ENCODE measurements at places on chromosomes 4 and X. TPM values are rescaled to one million over a fixed set of nuclear protein-coding genes. Genes with fewer than 3 reads are reported as not detected.
A peak's percentile ranks its signal among the peaks of the same experiment; 100 is the strongest.

DNA sequence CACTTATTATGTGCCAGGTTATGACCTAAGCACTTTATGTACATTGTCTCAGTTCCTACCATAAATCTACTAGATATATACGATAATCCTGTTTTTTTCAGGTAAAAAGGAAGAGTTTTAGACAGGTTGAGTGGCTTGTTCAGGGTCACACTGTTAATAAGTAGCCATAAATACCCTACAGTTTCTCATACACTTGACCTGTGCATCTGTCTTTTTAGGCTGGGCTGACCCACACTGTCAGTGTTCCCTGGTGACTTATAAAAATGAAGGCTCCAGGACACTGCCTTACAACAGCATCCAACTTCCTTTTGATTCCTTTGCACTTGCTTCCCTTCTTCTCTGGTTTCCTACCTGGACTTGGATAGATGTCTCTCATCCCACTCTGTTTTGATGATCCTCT, 78.2 kb upstream of the PAQR3 start:
- no peak for DNase-seq

DNA sequence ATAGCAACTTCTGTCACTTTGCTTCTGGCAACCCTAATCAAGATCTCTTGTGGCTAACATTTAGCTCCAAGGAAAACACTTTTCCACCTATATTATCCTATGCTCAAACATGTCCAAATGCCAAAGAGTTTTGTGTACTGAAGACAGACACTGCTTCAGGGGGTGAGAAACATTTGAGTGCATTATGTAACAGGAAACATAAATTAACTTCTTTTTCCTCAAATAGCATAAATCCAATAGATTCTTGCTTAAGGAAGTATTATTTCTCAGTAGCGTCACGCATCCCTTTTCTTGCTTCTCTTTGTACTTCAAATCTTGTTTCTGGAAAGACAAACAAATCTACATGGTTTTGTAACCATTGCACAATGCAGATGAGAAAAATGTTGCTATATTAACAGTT, 839.1 kb downstream of the GLUD2 start:
- no peak for DNase-seq

GRCh38 chr4:5036239-5036638, 15.0 kb upstream of the STK32B start:
- DNase-seq = peak; percentile 47

DNA sequence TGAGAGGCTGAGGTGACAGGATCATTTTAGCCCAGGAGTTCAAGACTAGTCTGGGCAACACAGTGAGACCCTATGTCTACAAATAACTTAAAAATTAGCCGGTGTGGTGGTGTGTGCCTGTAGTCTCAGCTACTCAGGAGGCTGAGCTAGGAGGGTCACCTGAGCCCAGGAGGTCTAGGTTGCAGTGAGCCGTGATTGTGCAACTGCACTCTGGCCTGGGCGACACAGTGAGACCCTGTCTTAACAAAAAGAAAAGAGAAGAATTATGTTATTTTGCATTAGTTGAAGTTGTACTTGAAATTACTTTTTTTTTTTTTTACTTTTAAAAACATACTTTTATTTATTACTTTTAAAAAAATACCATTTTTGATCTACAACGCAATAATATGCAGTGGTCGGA, 21.8 kb upstream of the TADA2B start:
- DNase-seq = no peak

The SPANXA2 gene
- 75.6 TPM for total RNA-seq

- peak; percentile 22 for DNase-seq
Observed at GRCh38 chr4:149784018-149784417, 31.6 kb downstream of the IQCM start.

GRCh38 chr4:168978001-168978700, 31.9 kb downstream of the CBR4 start:
- peak; percentile 23 for DNase-seq

DNA sequence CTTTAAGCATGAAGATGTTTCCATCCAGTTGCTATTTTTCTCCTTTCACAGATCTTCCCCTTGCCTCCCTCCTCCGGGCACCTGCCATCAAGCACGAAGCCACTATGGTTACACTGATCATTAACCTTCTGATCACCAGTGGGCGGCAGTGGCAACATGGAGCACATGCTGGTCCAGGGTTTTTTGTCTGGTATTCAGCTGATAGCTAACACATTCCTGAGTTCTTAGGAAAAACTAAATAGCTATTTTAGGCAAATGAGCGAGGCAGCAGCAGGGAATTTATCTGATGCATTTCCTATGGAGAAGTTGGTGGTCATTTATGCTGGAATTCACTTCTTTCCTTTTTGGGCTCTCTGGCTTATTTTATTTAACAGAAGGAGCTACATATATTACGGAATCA, 22.9 kb downstream of the SHISA3 start:
- no peak for DNase-seq

The RPA4 gene
- not detected for total RNA-seq

- no peak for DNase-seq
Observed at GRCh38 chrX:153981231-153981630, 8.7 kb downstream of the TMEM187 start.

The TRAM1L1 gene
- 3.5 TPM for total RNA-seq

DNA sequence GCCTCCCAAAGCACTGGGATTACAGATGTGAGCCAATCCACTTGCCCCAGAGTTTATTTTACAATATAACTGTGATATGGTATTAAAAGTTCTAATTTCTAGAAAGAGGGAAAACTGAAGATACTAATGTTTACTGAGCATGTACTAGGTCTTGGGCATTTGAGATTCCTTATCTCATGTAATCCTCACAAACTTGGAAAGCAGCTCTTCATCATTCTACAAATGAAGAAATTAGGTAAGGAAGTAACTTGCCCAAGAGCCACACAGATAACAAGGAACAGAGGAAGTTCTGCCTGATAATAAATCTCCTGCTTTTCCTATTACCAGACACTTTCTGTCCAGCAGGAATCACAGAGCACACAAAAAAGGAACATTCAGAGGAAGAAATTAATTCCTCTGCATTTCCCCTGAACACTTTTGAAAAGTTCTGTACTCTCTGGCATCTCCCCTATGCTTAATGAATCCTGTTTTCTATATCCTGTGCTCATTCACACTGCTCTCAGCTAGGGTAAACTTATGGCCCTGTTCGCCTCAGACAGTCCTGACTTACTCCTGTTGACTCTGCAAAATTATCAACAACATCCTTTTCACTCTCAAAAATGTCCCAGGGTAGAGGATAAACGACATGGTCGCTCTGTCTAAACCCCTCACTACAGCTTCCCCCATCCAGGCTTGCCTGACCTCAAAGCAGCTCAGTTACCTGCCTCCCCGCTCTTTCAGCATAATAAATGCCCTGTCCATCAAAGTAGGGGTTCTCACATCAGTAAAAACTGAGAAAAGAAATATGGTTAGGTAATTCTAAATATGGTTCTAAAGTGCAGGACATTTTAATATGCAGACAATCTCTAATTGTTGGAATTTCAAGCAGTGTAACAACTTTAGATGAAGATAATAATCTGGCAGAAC, 13.6 kb downstream of the SH3RF1 start:
- no peak for DNase-seq

DNA sequence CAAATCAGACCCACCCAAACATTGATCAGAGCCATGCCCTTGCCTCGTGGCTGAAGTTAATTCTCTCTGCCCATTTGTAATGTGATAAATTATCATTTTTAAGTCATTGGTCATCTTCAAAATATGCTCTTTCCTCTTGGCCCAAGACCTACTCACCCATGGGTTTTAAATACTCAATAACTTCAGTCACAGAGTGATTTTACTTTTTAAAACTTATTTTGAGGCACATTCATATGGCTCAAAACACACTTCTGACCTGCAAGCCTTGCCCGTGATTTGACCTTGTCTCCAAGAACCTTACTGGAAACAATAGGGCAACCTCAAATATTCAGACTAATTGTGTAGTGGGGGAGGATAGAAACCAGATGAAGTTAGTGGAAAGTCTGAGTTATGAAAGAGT, 176.2 kb upstream of the LNX1 start:
- peak; percentile 58 for DNase-seq

DNA sequence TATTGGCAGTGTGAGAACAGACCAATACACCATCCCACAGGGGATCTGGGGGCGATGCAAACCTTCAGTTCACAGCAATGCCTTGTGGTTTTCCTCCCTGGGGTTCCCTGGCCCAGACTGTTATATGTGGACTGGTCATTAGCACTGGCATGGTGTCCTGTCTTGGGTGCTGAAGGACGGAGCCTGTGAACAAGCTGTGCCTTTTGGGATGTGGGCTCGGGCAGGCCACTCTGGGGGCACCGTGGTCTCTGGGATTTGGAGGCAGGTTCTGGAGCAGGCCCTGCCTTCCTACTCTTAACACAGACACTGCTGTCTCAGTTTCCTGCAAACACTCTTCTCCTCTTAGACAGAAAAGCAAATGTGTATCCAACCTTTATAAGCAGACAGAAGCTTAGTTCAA, 93.0 kb upstream of the ADRA2C start:
- no peak for DNase-seq

GRCh38 chr4:159764343-159764952, 661.6 kb downstream of the RAPGEF2 start:
- DNase-seq = peak; percentile 61

The GRSF1 gene
- total RNA-seq = 94.3 TPM

The TMEM150C gene
- 0.49 TPM for total RNA-seq

GRCh38 chr4:149634368-149634767, 181.3 kb downstream of the IQCM start:
- DNase-seq = no peak

- DNase-seq = peak; percentile 11
Observed at GRCh38 chr4:85672116-85672515, 197.2 kb downstream of the ARHGAP24 start.

DNA sequence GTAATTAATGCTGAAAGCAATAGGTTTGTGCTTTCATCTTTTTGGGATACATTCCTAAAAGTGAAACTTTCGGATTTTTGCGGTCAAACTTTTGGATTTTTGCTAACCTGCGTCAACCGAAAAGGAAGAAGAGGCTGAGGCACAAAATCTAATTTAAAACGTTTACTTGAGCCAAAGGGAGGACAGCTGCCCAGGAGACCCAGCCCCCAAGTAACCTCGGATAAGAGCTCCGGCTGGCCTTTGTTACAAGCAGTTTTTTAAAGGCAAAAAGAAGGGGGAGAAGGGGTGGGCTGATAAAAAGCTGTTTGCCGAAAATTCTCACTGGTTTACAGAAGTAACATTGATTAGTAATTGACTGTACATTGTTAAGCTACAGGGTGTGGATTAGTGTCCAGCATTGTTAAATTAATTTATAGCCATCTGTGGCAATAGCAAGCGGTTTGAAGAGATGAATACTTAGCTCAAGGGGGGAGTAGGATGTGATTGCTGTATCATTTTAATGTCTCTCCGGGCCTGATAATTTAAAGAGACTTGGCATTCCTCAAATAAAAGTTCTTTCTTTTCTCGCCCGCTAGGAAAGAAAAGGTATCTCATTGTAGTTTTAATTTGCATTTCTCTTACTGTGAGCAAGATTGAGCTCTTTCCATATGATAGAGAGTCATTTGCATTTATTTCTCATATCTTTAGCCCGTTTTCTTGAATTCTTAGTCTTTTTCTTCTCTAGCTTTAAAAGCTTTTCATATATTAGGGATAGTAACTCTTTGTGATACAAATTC, 59.1 kb upstream of the USP9X start:
- DNase-seq = peak; percentile 63

The HHIP gene
- 0.96 TPM for total RNA-seq

DNA sequence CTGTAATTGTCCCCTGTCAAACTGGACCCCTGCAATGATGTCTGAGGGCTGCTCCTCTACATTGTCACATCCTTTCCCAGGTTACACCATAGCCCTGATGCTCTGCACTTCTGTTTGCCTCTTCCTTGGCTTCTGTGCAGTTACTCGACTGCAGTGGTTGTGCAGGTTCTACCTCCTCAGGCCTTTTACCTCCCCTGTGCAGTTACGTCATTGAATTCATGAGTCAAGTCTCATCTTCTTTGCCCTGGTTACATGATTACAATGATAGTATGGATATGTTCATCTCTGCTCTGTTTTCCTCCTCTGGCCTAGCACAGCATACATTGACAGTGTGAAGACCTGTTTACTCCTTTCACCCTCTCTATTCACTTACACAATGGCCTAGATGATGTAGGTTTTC, 83.2 kb downstream of the FAM47B start:
- no peak for DNase-seq

DNA sequence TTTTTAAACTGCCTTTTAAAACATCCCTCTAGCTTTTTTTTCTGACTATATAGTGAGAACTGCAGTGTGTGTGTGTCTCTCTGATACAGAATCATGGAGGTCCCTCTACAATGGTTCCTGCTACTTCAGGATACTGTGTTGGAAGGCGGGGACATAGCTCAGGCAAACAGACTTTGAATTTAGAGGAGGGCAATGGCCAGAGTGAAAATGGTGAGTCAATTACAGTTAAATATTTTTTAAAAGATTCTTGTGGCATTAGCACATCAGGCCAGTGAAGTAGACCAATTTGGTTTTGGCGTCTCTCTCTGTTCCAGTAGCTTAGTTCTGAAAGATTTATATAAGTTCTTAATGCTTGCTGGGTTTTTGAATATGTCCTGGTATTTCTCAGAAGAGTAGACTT, 47.1 kb downstream of the ALG13 start:
- DNase-seq = no peak

- DNase-seq = peak; percentile 21
Observed at GRCh38 chrX:43973249-43974099, at the start of gene NDP. NDP (minus strand) TSS chrX:43973390; CDS start chrX:43958645, 14,745 bp downstream.

- no peak for DNase-seq
Observed at GRCh38 chr4:81826335-81826734, 354.6 kb upstream of the RASGEF1B start.

The PCYT1B gene
- 0.84 TPM for total RNA-seq

The FAM3A gene
- 16.5 TPM for total RNA-seq

- DNase-seq = no peak
Observed at GRCh38 chr4:31237233-31237632, 517.1 kb downstream of the PCDH7 start.

The RNF212 gene
- total RNA-seq = not detected

GRCh38 chr4:19684084-19684483, 567.6 kb upstream of the SLIT2 start:
- DNase-seq = no peak

The DRD5 gene
- total RNA-seq = not detected

- peak; percentile 82 for DNase-seq
Observed at GRCh38 chr4:145842224-145842887, 96.3 kb downstream of the ZNF827 start.

DNA sequence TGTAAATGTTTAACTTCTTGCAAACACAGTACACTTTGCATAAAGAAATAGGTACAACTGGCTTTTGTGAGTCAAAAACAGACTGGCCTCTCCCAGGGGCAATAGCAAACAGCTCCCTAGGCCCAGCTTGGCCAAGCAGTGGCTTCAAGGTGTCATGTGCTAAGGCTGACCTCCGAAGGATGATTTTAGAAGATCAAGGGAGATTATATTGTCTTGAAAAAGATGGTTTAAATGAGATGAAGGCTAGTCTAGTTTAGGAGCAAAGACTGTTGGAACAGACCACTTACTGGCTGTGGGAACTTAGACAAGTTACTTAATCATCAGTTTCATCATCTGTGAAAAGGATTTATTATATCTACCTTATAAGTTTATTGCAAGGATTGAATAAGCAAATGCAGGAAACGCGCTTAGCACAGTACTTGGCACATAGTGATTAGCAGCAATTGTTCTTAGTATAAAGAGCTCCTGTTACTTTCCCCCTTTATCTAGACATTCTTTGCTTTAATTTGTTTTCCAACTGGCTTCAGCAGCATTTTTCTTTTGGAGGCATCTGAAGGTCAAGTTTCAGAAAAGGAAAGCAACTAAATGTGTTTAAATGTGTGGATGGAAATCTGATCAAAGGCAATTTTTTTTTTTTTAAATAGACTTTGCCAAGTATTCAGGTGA, 17.2 kb downstream of the ANXA3 start:
- no peak for DNase-seq

Data from RPMI7951 (cell line).